ENCODE measurements at places on chromosomes 11 and 22.

GRCh38 chr11:60938500-60938899 lies 13.5 kb downstream of the SLC15A3 start:
- DNase-seq, result no peak

DNA sequence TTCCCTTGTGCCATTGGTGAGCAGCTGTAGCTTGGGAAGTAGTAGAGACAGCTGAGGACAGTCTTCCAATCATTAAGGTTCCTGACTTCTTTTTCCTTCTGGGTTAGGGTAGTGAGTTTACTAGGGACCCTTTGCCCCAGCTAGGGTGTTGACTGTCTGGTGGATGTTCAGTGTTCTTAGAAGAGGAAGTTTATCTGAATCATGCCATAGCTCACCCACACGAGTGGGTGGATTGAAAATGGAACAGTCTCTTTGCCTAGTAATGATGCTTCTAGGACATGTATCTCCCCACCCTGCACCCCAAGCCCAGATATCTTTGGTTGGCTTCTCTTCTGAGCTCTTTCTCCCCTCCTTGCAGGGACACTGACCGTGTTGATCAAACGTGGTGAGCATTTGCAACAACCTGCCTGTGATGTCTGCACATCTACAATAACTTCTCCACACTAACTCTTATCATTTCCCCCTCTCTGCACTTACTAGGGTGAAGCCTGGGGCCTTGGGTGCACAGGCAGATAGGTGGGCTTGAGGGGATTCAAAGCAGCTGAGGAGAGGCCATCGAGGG lies 57.1 kb upstream of the HORMAD2 start:
- no peak for DNase-seq

GRCh38 chr11:124722176-124722575 lies 17.6 kb upstream of the NRGN start:
- no peak for DNase-seq

DNA sequence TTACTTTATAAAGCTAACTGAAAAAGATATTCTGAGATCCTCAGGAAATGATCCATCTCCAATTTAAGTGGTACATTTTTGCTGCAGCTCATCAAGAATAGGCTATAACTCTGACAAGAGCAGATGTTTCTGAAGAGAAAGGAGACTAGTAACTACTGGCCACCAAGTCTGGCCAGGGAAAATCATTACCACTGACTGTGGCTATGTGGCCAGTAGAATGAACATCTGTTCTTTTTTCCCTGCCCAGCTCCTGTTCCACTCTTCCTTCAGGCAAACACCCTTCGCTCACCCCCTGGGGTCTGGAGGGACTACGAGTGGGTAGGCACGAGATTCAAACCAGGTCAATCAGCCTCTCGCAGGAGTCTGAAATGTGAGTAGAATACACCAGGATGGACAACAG lies 23.9 kb downstream of the TMEM123 start:
- no peak for DNase-seq

DNA sequence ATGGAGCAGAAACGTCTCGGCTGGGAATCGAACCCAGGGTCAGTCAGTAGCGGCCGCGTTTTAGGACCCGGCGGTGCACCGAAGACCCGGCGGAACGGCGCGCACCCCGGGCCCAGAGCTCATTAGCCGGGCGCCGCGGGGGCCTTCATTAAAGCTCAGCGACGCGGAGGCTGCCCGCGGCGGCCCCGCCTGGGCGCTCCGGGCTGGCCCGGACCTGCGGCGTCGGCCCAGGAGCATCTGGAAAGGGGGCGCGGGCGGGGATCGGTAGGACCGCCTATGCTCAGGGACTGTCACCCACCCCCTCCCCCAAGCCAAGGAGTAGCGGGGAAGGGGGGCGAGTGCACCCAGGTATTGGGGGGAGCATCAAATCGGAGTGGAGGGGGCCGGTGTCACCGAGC lies 52.2 kb downstream of the CYTH4 start:
- no peak for DNase-seq

Measured in CD4-positive, alpha-beta T cell treated with Interleukin-4 for 1 hour (primary cell).